ENCODE measurements at places on chromosomes 6 and 20. TPM values are rescaled to one million over a fixed set of nuclear protein-coding genes. Genes with fewer than 3 reads are reported as not detected.

DNA sequence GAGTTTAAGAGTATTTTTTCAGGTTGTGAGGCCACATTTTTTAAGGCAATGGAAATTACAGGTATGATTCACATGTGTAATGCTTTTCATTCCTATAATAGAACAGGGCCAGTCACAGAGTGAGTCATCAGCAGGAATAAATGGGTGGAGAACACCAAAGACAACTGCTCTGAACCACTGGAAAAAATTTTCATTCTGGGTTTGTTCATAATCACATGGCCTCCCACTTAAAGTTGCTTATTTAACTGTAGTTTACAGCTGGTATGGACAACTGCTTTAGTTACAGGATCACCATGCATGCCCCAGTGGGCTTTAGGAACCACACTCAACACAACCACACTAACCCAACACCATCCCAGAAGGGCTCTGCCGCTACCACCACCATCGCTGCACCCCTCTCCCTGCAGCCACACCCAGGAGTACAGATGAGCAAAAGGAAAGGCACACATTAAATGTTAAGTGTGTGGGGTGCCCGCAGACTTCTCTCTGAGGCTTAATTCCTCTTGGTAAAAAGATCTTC, 107.0 kb upstream of the DST start:
- H3K27me3 ChIP-seq = no peaks in the 10 kb centered on the region
- no peaks in the 10 kb centered on the region for H3K36me3 ChIP-seq
- no peak overlapping the region for H3K27ac ChIP-seq
- peaks cover 10% of the 10 kb centered on the region for H3K4me1 ChIP-seq
- peak; percentile 71 for DNase-seq
- no peak overlapping the region for H3K4me3 ChIP-seq

GRCh38 chr20:47362361-47363219, 6.1 kb upstream of the ZMYND8 start:
- H3K27me3 ChIP-seq = no peaks in the 10 kb centered on the region
- peaks cover 37% of the 10 kb centered on the region for H3K4me1 ChIP-seq
- no peak overlapping the region for H3K27ac ChIP-seq
- H3K4me3 ChIP-seq = no peak overlapping the region
- DNase-seq = no peak

GRCh38 chr6:114170958-114171387, 171.8 kb downstream of the HS3ST5 start:
- peaks cover 3% of the 10 kb centered on the region for H3K27me3 ChIP-seq
- no peak for DNase-seq
- H3K4me1 ChIP-seq = no peaks in the 10 kb centered on the region

Gene RHAG
- total RNA-seq = not detected
